ENCODE measurements at places on chromosomes 12 and 14. TPM values are rescaled to one million over a fixed set of nuclear protein-coding genes. Genes with fewer than 3 reads are reported as not detected.

The TMEM30B gene
- total RNA-seq, result 11.0 TPM

DNA sequence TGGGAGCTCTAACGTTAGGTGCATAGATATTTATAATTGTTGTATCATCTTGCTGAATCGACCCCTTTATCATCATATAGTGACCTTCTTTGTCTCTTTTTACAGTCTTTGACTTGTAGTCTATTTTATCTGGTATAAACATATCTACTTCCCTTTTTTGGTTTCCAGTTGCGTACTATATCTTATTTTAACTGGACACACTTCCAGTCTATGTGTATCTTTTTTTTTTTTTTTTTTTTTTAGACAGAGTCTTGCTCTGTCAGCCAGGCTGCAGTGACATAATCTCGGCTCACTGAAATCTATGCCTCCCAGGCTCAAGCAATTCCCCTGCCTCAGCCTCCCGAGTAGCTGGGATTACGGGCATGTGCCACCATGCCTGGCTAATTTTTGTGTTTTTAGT is 41.9 kb upstream of the ZFP36L1 start:
- DNase-seq, result no peak
- H3K4me3 ChIP-seq, result no peak overlapping the region
- no peaks in the 10 kb centered on the region for H3K36me3 ChIP-seq
- H3K4me1 ChIP-seq, result no peaks in the 10 kb centered on the region

DNA sequence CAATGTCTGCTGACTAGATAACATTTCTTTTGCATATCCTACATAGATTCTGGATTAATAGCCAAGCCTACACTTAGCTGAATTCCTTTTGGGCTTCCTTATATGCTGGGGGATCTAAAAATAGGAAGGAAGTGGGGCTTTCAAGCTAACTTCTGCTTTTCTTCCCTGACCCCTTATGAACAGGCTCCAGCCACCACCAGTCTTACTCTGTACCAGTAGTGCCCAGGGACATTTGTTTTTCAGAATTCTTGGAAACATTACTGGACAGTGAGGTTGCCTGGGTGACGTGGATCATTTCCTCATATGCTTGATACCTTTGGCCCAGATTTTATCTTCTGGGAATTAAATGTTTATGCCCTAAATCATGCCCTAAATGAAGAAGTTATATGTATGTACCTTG is 55.9 kb upstream of the SRRM4 start:
- H3K4me1 ChIP-seq, result no peaks in the 10 kb centered on the region
- no peaks in the 10 kb centered on the region for H3K27me3 ChIP-seq
- DNase-seq, result no peak
- no peak overlapping the region for H3K4me3 ChIP-seq
- H3K27ac ChIP-seq, result no peak overlapping the region

The DUSP6 gene
- 179 TPM for total RNA-seq

The HSPA2 gene
- total RNA-seq, result 91.1 TPM

All from H1 (cell line).